ENCODE measurements at places on chromosomes 2 and 18.

GRCh38 chr2:195898505-195899191 is 170.0 kb downstream of the DNAH7 start:
- DNase-seq, result no peak

- DNase-seq, result no peak
Observed at GRCh38 chr2:145066856-145067548, 547.1 kb upstream of the ZEB2 start.

DNA sequence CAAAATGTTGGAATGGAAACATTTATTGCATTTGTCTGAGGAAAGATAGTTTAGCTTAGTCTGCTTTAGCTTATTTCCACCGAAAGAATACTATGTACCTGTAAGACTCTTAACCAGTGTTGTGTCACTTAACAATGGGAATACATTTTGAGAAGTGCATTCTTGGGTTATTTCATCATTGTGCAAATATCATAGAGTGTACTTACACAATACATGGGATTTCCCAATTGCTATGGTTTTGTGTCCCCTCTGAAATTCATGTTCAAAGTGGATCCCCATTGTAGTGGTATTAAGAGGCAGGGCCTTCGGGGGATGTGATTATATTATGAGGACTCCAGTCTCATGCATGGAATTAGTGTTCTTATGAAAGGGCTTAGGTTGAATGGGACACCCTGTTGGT is 249.4 kb upstream of the UBE2E3 start:
- DNase-seq, result no peak

GRCh38 chr2:137123226-137123625 is 357.9 kb downstream of the THSD7B start:
- DNase-seq, result no peak

DNA sequence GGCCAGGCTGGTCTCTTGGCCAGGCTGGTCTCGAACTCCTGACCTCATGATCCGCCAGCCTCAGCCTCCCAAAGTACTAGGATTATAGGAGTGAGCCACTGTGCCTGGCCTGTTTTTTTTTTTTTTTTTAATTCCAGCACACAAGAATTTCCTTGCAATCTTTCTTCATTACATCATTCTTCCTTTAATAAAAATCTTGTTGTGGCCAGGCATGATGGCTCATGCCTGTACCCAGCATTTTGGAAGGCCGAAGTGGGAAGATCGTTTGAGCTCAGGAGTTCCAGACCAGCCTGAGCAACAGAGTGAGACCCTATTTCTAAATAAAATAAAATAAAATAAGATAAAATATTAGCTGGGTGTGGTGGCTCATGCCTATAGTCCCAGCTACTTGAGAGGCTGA is 21.4 kb upstream of the PLEKHM3 start:
- DNase-seq, result no peak

- peak; percentile 5 for DNase-seq
Observed at GRCh38 chr2:199589306-199589705, 131.6 kb upstream of the SATB2 start.

DNA sequence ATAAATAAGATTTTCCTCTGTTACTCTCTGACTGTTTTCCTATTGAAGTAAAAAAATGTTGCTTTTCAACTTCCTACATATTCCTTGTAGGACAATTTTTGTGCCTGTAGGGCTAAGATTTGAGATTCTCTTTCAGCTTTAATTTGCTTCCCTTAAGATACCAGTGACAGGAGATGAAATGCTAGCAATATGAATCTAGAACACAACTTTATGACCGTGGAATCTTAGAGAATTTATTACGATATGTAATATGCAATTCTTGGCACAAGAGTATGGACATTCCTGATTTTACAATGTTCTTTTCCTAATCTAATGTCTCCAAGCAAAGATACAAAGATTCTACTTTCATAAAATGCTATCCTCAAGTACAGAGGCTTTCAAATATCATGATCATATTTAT is 180.9 kb downstream of the KCNE4 start:
- DNase-seq, result no peak

- no peak for DNase-seq
Observed at GRCh38 chr2:105741174-105741573, 3.5 kb upstream of the NCK2 start.

All from nephron progenitor cell (in vitro differentiated cells).